ENCODE measurements at places on chromosomes 13 and 19.

DNA sequence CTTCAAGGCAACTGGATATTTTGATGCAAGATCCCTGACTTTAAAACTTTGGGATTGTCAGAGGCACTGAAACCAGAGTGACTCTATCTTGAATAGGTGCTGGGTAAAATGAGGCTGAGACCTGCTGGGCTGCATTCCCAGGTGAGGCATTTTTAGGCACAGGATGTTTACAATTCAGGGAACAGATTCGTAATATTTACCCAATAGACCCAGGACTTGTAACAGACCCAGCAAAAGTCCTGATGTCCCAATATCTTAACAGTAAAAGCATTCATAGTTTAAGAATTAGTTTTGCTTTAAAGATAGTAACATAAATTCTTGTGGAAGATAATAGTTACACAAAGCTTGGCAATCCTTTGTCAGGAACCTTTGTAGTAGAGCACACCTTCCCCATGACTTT, 166.2 kb downstream of the FGF14 start:
- no peak for DNase-seq

GRCh38 chr13:97723655-97724054, 229.8 kb upstream of the IPO5 start:
- DNase-seq = no peak

- no peak for DNase-seq
Observed at GRCh38 chr13:34765446-34766180, 176.5 kb upstream of the NBEA start.

DNA sequence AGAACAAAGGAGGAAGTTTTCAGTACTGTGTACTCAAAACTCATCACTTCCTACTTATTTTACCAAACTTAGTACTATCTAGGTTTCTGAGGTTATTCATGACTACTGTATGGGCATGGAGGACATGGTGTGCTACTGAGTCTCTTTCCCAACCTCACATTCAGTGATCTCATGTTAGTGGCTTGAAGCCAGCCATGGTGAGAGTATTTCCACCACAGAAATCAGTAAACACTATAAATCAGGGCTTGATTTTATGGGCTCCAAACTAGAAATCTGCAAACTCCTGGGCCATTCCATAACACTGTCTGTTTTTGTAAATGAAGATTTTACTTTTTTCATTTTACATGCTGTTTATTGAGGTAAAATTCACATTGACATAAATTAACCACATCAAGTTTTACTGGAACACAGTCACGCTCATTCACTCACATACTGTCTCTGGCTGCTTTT, 19.7 kb downstream of the MED26 start:
- DNase-seq = no peak

- no peak for DNase-seq
Observed at GRCh38 chr13:76023652-76024051, 387.5 kb downstream of the LMO7 start.

- no peak for DNase-seq
Observed at GRCh38 chr19:51010066-51010795, 8.8 kb upstream of the KLK8 start.

DNA sequence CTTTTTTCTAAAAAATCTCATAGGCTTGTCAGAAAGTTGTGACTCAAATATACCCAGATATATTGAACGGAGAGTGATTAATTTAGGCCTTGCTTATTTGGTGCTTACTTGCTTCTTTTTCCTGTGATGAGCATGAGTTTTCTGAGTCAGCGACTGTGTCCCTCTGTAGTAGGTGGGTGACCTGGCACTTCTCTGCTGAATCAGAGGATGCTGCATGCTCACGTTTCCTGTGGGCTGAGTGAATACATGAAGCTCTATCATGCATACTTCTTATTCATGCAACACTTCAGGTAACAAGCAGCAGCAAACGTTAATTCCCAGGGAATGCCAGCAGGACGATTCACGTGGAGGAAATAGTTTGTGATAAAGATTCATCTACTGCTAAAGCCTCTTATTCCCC, 245.0 kb downstream of the KLF5 start:
- no peak for DNase-seq

- DNase-seq = no peak
Observed at GRCh38 chr13:69721631-69722030, 386.0 kb upstream of the ATXN8OS start.

DNA sequence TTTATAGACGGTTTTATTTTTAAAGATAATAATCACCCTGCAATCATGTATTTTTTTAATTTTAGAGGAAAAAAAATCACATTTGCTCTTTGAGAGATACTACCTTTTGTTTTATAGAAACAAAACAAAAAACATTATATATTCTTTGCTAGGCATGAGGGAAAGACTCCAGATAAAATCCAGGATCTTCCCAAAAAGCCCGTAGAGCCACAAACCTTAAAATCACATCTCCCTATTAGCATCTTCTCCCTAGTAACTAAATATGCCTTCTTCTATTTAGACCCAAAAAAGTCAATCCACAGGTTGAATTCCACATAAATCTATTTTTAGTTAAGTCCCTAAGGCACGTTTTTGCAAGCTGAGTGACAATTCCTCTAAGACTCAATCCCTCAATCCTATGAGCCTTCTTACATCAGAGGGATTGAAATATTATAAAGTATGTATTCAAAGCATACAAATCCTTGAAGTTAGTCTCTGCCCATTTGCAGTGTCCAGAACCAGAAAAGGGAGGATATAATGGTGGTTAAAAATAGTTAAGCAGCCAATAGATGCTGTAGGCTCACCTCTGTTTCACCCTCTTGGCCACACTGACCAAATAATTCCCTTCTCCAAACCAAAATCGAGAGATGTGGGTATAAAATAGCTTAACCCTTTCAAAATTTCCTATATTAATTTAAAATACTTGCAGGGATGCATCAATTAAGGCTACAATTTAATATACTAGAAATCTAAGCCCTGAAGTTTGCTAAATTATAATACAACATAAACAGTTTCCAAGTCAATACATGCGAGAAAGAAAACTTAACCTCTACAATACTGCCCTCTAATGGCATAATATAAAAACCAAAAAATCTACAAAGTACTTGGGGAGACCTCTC, 64.0 kb downstream of the SERP2 start:
- DNase-seq = no peak

DNA sequence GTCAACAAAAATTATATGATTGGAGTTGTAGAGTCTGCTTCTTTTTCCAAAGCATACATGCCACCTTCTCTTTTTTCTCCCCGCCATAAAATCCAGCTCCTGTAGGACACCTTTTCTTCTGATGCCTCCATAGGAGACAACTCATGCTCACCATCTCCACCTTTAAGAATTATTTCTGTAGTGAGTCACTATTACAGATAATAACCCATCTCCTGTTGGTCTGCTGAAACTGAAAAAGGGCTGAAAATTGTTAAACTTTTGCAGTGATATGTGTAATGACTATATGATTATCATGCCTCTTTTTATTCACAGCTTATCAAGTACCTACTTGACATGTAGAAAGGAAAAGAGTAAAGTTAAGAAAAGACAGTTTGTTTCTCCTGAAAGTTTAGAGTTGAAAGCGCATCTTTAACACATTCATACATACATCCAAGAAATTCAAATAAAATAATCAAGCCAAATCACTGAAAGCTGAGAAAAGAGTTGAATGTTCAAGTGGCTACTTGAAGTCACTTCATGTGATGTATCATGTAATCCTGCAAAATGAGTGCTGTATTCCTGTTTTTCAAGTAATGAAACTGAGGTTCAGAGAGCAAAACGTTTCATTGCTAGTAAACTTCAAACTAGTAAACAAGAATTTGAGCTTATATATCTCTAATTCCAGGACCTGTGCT, 35.5 kb upstream of the LPAR6 start:
- DNase-seq = no peak

- no peak for DNase-seq
Observed at GRCh38 chr13:77176350-77176749, 149.4 kb upstream of the FBXL3 start.

- no peak for DNase-seq
Observed at GRCh38 chr13:50894012-50894411, 15.6 kb upstream of the RNASEH2B start.

GRCh38 chr13:24925318-24926231, 161.6 kb downstream of the RNF17 start:
- no peak for DNase-seq

DNA sequence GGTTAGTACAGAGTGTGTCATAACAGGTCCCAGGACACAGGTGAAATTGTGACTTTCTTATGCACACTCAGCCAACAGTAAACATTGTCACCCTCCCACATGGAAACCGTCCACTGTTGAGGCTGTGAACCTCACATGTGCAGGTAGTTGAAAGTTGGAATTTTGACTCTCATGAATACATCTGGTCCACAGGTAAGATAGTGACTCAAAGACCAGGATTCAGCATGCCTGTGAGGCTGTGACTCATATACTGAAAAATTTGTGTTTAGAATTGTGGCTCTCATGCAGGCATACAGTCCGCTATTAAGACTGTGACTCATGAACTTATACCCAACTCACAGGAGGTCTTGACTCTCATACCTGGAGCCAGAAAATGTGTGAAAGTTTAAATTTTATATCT, 67.8 kb downstream of the ZNF728 start:
- DNase-seq = no peak

- no peak for DNase-seq
Observed at GRCh38 chr19:15249972-15250639, 17.9 kb upstream of the EPHX3 start.

- no peak for DNase-seq
Observed at GRCh38 chr19:42508892-42509444, 19.3 kb downstream of the CEACAM1 start.

DNA sequence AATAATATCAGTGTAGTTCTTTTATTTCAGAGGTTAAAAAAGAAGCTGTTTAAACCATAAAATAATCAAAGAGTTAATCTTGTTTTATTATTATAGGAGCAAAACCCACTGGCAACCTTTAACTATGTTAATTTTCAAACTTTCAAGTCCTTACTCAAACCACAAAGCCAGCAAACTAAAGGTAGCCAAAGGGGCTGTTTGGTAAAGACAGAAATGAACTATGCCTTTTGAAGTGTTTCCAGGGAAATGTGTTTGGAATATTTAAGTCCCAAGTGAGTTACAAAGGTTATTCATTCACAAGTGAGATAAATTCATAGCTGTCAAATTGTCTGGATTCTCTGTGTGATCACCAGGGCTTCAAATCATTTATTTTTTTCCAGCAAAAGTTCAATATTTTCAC, 264.7 kb downstream of the MZT1 start:
- no peak for DNase-seq

GRCh38 chr13:35804901-35805300, 326.3 kb downstream of the DCLK1 start:
- DNase-seq = no peak

GRCh38 chr13:26881154-26881553, 120.6 kb upstream of the GPR12 start:
- no peak for DNase-seq

- DNase-seq = no peak
Observed at GRCh38 chr13:112639521-112639920, 50.3 kb upstream of the ATP11A start.

GRCh38 chr19:46635920-46636761, at the start of gene GNG8:
GNG8 (minus strand) TSS chr19:46636202; CDS start chr19:46634682, 1,520 bp downstream.
- peak; percentile 55 for DNase-seq

DNA sequence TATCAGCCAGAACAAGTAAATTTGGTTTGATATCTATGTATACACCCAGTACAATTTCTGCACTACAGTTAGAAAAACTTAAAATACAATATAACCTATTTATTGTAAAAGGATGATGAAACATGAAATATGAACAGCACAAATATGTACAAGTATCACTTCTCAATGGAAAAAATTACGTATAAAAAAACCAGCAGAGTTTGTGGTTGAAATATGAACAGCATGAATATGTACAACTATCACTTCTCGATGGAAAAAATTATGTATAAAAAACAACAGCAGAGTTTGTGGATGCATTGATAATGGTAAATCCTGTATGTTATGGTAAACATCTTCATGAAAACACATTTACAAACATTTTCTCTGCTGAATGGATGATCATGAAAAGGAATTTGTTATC, 32.4 kb upstream of the CEACAM21 start:
- DNase-seq = no peak

DNA sequence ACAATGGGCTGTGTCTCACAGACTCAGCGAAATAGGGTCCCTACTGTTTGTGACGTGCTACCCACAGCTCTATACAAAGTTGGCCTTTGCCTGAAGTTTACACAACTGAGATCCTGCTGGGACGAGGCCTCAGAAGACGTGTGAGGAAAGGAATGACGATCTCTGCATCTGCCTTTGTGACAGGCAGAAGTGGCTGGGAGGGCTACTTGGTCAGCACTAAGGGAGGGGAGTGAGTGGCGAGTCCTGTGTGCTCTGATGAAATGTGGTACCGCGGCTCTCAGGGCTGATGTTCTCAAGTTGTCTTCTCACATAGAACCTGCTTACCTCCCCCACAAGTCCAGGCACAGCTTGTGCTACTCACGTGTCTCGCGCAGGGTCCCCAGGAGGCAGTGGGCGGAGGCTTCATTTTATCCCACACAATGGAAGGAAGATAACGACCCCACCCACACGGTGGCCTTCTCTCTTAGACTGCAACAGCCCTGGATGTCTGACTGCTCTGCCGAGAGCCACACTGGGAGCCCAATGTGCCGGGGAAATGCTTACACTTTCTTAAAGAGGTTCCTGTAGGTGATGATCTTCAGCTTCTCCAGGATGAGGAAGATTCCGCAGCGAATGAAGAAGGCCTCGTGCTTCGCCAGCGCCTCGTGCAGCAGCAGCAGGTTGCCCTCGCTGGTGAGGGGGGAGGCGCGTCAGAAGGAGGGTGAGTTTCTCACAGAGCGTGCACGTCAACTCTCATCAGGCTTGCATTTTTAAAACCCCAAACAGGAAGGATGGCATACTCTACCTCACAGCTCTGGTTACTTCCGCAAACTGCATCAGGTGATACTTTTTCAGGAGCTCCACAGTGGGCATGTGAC, 21.2 kb downstream of the PROZ start:
- no peak for DNase-seq

DNA sequence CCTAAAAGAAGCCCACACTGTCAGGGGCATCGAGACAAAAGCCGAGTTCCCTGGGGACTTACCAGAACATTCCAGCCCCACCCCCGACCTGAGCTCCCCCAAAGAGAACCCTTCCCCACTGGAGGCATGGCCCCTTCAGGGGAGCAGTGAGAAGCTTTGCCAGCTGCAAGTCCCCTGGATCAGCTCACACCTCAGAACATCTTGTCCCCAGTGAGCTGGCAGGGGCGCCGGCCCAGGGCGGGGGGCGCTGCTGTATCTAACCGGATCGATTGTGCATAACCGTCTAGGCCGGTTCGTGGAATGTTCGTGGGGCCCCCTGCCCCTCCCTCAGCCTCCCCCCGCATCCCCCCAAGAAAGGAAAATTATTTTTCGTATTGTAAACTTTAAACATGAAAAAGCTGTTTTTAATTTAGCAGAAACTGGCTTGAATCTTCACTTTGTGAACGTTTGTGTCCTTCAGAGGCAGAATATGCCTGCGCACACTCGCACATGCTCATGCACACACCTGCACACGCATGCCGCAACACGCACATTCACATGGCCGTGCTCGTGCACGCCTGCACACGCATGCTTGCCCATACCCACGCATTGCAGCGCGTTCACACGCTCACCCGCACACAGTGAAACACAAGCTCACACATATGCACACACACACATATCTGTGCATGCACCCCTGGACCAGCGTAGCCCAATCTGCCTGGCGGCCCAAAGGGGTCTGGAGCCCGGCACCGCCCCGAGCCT, 12.0 kb upstream of the CRTC1 start:
- no peak for DNase-seq

GRCh38 chr13:26075498-26075897, 23.7 kb upstream of the SHISA2 start:
- no peak for DNase-seq

GRCh38 chr13:106657104-106657503, 89.2 kb upstream of the ARGLU1 start:
- no peak for DNase-seq

GRCh38 chr19:39086386-39086785, 2.2 kb downstream of the ACP7 start:
- DNase-seq = no peak

- no peak for DNase-seq
Observed at GRCh38 chr13:37173214-37173613, 67.8 kb upstream of the CSNK1A1L start.
